ENCODE measurements at places on chromosomes 1 and 21.

DNA sequence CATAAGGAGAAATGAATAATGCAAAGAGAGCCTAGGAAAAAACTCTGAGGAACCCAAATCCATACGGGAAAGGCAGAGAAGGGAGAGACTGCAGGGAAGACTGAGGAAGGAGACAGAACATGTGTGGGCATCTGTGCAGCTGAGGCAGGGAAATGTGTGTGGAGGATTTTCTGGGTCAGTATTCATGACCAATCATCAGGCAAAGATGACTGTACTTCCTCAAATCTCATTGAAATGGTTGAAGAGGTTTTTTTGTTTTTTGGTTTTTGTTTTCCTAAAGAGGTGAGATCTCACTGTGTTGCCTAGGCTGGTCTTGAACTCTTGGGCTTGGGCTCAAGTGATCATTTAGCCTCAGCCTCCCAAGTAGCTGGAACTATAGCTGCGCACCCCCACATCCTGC, 15.7 kb downstream of the DIP2A start:
- DNase-seq, result no peak

DNA sequence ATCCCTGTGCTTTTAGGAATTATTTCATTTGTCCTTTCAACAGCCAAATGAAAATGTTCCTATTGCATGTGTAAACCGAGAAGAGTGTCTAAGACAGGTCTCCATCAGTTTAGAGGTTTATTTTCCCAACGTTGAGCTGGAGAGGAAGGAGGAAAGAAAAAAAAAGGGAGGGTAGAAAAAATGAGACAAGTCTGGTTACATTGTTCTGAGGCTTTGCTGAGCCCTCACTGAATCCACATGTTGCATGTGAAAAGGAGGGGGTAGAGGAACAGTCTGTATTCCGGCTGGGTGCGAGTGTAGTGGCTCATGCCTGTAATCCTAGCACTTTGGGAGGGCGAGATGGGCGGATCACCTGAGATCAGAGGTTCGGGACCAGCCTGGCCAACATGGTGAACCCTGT, 19.2 kb upstream of the PDIK1L start:
- DNase-seq, result no peak

DNA sequence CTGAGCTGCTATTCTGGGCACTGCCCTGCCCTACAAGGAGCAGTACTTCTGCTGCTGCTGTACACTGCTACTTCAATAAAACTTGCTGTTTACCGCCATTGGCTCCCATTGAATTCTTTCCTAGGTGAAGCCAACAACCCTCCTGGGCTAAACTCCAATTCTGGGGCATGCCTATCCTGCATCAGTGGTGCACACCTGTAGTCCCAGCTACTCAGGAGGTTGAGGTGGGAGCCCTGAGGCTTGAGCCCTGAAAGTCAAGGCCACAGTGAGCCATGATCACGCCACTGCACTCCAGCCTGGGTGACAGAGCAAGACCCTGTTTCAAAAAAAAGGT, 21.2 kb downstream of the PDIK1L start:
- DNase-seq, result no peak

DNA sequence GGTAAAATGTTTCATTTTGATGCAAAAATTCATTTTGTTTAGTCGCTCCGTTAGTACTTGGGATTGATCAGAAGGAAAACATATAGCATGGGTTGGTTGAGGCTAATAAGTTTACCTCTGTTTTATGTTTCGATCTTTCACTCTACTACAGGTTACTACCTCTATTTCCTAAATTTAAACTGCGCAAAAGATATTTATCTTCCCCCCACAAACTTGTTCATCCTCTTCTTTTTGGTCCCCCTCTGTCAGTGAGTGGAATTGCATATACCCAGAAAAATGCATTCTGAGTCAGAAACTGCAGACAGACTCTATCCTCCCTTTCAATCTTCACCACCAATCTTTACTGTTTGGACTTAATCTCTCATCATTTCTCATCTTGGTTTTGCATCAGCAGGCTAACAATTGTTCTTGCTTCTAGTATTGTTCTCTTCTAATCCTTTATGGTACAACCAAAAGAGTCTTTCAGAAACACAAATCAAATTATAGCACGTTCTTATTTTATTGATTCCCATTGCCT, 316.0 kb upstream of the ADGRL4 start:
- no peak for DNase-seq

- DNase-seq, result no peak
These were observed 19.8 kb downstream of the CTNNBIP1 start for GRCh38 chr1:9890224-9890731.

DNA sequence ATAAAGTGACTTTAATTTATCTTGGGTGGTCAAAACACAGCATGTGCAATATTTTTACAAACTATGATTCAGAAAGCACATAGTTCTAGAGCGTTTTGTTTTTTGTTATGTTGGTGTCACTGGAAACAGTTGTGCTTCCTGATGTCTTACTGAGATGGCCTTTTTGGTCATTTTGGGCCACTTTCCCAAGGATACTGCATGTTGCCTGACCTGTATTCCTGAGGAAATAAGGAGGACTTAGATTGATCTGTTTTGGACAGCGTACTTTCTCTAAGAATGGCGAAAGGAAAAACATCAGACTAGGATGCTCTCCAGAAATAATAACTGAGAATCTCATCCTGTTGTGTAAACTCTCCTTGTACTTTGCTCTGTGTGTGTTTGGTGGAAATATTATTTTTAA, 451.2 kb downstream of the USP25 start:
- DNase-seq, result no peak

DNA sequence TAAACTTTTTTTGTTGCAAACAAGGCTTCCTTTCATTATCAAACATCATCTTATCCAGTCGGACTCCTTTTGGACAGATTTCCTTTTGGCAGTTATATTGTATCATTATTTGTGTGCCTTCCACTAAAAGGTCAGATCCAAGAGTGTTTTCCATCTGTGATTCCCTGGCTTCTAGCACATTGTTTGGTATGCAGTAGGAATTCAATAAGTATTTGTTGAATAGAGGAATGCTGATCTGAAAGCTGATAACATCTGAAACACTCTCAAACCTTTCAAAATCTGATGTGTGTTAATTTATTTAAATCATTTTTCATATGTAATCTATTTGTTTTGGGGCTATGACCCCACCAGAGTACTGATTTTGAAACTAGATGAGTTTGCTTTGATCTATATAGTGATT, 39.0 kb downstream of the NDC1 start:
- DNase-seq, result no peak

GRCh38 chr1:22737374-22738068, 26.9 kb downstream of the EPHB2 start:
- no peak for DNase-seq

DNA sequence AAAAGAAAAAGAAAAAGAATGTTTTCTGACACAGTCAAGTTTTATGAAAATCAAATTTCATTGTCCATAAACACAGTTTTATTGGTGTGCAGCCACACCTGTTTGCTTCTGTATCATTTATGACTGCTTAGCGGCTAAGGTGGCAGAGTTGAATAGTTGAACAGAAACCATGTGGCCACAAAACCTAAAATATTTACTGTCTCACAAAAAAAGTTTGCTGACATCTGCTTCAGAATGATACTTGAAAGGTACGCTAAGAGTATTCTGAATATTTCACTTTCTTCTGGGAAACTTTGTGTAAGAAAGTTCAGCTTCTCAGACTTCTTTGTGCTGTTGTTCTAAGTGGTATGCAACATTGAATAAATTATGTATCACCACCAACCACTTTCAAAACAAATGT, 6.2 kb downstream of the KCNK1 start:
- DNase-seq, result no peak

All from stimulated activated CD4-positive, alpha-beta T cell treated with anti-CD3 and anti-CD28 coated beads, Interleukin-1b, Interleukin-23, amount 100 ng/mL, for 24 hours (primary cell).